ENCODE measurements at places on chromosomes 12 and 14.

GRCh38 chr12:78119351-78119918 lies 288.7 kb downstream of the NAV3 start:
- no peaks in the 10 kb centered on the region for H3K27me3 ChIP-seq
- no peaks in the 10 kb centered on the region for H3K4me1 ChIP-seq
- no peak overlapping the region for H3K27ac ChIP-seq
- no peak overlapping the region for H3K4me3 ChIP-seq
- no peaks in the 10 kb centered on the region for H3K36me3 ChIP-seq
- no peak for DNase-seq

GRCh38 chr12:44002607-44003006 lies 166.7 kb downstream of the TMEM117 start:
- no peak overlapping the region for H3K27ac ChIP-seq
- no peak overlapping the region for H3K4me3 ChIP-seq
- no peaks in the 10 kb centered on the region for H3K36me3 ChIP-seq

GRCh38 chr12:41190338-41190737 lies 2.2 kb downstream of the PDZRN4 start:
- no peaks in the 10 kb centered on the region for H3K27me3 ChIP-seq
- peak overlapping the region; percentile 78 for H3K4me3 ChIP-seq
- DNase-seq: no peak
- H3K27ac ChIP-seq: peak overlapping the region; percentile 91

DNA sequence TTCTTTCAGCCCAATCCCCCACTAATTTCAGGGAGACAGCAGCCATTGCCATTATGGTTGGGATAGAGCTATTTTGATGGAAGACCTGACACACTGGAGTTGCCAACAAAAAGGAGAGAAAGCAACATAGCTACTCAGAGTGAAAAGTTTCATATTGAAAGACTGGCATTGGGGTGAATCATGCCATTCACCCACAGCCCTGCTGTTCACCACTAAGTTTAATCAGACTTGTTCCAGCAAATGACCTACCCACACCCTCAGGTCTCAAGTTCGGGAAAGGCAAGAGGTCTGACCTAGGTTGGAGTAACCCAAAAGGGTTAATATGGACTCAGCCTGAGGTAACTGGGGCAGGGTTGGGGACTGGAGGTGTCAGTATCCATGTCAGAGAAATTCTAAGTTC lies 169.2 kb downstream of the PAWR start:
- no peaks in the 10 kb centered on the region for H3K4me1 ChIP-seq
- no peak overlapping the region for H3K4me3 ChIP-seq
- no peak for DNase-seq

DNA sequence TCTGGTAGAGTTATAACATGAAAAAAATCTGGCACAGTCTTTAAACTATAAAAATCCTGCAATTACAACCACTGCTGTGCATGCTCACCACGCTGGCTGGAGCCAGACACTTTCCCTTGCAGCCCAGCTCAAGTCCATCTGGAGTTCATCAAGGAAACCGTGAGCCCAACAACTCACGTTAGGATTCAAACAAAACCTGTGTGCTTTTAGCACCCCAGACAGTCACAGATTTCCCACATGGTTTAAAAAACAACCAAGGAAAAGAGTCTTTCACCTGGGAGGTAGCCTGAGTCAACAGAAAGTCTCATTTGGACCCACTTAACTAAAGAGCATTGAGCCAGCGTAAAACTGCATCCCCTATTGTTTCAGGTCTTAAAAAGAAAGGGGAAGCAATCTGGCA lies 4.7 kb downstream of the LRIG3 start:
- no peaks in the 10 kb centered on the region for H3K27me3 ChIP-seq
- peaks cover 53% of the 10 kb centered on the region for H3K4me1 ChIP-seq
- peak; percentile 70 for DNase-seq
- H3K36me3 ChIP-seq: peaks cover 23% of the 10 kb centered on the region

GRCh38 chr12:53983950-53984572 lies 885 bp upstream of the HOXC10 start:
- H3K4me1 ChIP-seq: peaks cover 27% of the 10 kb centered on the region
- H3K27me3 ChIP-seq: no peaks in the 10 kb centered on the region
- peak overlapping the region; percentile 64 for H3K4me3 ChIP-seq
- DNase-seq: no peak
- no peaks in the 10 kb centered on the region for H3K36me3 ChIP-seq

DNA sequence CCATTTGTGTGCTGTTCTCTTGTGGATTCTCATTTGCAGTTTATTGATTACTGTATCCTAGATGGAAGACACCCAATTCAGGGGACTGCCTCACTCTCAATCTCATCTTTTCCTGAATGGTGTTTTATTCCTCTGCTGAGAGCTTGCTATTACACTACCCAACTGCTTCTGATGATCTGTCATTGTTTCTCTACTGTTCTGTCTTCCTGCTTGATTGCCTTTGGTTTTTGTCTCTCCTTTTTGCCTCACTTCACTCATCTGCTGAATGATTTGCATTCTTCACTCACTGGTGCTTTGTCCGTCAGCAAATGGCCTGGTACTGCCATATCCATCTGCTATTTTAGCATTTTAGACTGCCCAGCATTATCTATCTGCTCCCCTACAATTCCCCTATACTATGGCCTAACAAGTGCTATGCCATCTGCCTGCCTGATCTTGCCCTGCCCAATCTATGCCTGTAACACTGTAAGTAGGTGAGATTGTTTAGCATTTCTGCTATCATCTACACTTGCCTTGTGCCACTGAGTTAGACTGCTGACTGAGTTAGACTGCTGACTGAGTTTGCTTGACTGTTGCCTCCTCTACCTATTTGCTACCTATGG lies 335.1 kb downstream of the GPHN start:
- H3K27me3 ChIP-seq: no peaks in the 10 kb centered on the region
- H3K4me1 ChIP-seq: no peaks in the 10 kb centered on the region
- no peaks in the 10 kb centered on the region for H3K36me3 ChIP-seq
- DNase-seq: no peak

GRCh38 chr14:92704036-92704804 lies 44.2 kb downstream of the LGMN start:
- H3K36me3 ChIP-seq: peaks cover 51% of the 10 kb centered on the region
- H3K27ac ChIP-seq: no peak overlapping the region
- no peaks in the 10 kb centered on the region for H3K27me3 ChIP-seq
- no peak overlapping the region for H3K4me3 ChIP-seq
- no peaks in the 10 kb centered on the region for H3K4me1 ChIP-seq
- peak; percentile 81 for DNase-seq

DNA sequence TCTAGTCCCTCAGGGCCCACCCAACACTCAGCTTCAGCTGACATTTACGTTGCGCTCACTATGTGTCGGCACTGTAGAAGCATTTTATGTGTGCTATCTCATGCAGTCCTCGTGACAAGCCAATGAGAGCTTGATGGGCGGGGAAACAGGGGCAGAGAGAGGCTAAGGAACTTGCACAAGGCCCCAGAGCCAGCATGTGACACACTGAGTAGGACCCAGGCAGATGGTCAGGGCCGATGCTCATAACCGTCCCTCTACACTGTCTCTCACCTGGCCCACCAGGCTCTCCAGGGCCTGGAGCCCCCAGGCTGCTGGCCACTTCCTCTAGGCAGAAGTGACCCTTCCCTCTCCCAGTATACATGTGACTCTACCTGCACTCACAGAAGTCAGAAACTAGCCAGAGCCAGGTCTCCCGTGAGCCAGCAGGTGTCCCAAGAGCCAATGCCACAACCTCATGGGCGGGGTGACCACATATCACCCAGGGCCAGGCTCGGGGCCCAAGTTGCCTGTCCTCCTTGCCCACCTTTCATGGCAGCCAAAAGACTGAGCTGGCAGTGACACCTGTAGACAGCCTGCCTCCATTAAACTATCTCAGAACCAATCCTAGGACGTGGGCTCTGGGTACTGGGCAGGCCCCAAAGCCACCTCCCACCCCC lies 38.3 kb downstream of the TTC7B start:
- H3K27me3 ChIP-seq: no peaks in the 10 kb centered on the region
- H3K4me1 ChIP-seq: no peaks in the 10 kb centered on the region
- DNase-seq: no peak
- no peak overlapping the region for H3K27ac ChIP-seq
- H3K4me3 ChIP-seq: no peak overlapping the region
- H3K36me3 ChIP-seq: peaks cover 91% of the 10 kb centered on the region

- no peaks in the 10 kb centered on the region for H3K36me3 ChIP-seq
- H3K27me3 ChIP-seq: no peaks in the 10 kb centered on the region
- H3K4me1 ChIP-seq: no peaks in the 10 kb centered on the region
- no peak for DNase-seq
Measured at GRCh38 chr12:89552376-89552775, 26.5 kb upstream of the POC1B start.

DNA sequence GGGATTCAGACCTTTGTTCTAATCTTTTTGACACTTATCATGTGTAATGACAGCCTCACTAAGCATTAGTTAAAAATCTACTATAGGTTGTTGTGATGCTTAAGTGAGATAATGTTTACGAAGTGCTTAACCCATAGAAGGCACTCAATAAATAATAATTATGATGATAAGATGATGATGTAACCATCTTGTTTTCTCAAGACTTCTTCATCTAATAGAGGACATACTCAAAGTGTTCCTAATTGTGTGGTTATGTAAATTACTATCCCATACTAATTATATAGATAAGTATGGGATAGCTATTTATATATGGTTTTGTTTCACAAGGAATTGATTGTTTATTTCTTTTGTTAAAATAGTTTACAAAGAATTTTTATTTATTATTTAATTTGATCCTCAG lies 76.9 kb downstream of the MIPOL1 start:
- H3K4me1 ChIP-seq: no peaks in the 10 kb centered on the region
- no peaks in the 10 kb centered on the region for H3K27me3 ChIP-seq
- H3K4me3 ChIP-seq: no peak overlapping the region
- DNase-seq: no peak
- no peak overlapping the region for H3K27ac ChIP-seq

Measured in tibial artery (tissue), 4 donors.